Dermis microvascular lymphatic vessel endothelial cell (primary cell): ENCODE measurements at places on chromosomes 11 and 22. TPM values are rescaled to one million over a fixed set of nuclear protein-coding genes. Genes with fewer than 3 reads are reported as not detected.

OR6X1 gene
- total RNA-seq, result not detected in 2 replicates

- DNase-seq, result no peak
These were observed 390 bp upstream of the FGF3 start for GRCh38 chr11:69819541-69820070.

GRCh38 chr22:49380095-49380827 is 447.4 kb downstream of the BRD1 start:
- DNase-seq, result no peak

CTNND1 gene
- total RNA-seq, result 206 and 251 TPM in 2 replicates

PRSS23 gene
- total RNA-seq, result 108 and 196 TPM in 2 replicates

MEI1 gene
- 2.3 and 3.7 TPM in 2 replicates for total RNA-seq

DNA sequence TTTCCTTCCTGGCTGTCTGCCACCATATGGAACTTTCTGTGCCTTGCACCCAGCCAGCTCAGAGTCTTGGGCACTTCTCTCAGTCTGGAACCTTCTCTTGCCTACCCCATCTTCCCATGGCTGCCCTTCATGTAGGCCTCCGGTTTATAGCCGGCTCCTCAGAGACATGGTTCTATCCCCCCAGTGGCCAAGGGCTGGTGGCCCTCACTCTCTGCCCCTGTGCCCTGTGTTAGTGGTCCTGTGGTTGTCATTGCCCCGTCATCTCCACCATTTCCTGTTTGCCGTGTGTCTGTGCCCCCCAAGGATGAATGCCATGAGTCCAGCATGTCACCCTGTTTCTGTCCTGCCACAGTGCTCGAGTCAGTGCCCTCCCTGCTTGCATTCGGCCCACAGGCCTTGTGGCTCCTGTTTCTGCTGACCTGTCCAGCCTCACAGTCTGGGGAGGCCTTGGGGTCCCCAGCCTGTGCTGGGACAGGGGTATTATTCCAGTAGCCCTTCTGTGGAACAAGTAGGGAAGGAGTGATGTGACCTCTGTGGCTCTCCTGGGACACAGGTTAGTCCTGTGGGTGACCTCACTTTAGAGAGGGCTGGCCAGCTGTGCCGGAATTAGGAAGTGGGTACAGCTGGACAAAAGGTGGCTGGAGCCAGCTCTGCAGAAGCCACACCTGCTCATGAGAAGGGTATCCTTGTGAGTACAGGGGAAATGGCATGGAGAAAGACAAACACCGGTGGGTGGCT is 30.7 kb downstream of the ST3GAL4 start:
- DNase-seq, result no peak

- no peak for DNase-seq
These were observed 5.3 kb downstream of the ATP5MG start for GRCh38 chr11:118406599-118407166.

DNA sequence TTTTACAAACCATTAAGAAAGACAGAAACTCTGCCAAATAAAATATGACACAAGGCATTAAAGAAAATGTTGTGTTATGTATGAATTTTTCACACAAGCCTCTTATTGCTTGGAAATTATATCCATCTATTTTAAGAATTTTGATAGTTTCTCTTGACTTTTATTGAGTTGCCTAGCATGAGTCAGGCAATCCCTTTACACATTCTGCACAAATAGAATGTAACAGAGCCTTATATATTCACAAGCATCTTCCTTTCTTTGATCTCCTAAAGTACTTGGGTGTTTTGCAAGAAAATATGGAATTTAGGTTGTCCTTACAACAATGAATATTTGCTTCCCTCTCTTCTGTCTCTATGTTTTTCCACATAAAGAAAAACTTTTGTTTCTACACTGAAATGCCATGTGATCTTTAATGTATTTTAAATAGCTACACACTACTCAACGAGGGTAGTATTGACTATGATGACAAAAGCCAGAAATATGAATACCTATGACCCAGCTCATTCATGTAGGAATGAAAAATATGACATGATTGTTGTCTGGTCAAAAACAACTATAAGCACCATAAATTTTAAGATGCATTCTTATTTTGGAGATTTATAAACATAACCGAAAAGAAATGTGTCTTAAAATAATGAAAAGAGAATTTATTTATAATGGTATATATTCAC is 398.8 kb downstream of the GUCY1A2 start:
- DNase-seq, result no peak

- DNase-seq, result no peak
These were observed 125.3 kb upstream of the C11orf58 start for GRCh38 chr11:16613262-16613511.

DNA sequence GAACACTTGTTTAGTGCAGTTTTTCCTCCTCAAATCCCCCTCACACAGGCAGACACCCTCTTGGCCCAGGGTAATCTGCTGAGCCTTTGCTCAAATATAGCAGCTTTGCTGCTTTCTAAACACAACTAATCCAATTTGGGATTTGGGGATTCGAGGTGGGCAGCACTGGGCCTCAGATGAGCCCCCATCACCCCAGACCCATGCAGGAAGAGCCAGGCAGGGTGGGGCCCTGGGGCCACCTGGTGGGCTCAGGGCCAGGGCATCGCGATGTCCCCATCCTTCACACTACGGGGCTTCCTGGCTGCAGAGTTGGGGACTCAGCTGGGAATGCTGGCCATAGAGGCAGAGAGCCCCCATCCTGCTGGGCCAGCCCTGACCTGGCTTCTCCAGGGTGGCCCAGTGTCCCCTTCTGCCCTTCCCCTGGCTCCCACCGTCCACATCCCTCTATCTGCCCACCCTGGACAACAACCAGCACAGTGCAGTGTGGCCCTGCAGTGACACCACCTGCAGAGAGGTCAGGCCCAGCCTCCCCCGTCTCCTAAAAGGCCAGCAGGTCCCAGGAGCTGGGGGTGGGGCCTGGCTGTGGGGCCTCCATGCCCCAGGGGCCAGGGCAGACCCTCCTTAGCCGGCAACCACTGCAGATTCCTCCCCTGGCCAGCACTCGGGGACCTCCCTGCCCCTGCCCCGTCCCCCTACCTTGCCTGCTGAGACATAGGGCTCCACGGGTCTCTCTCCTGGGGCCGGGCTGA is 56.6 kb upstream of the CCDC188 start:
- no peak for DNase-seq
